ENCODE measurements at places on chromosomes 11 and 22.

DNA sequence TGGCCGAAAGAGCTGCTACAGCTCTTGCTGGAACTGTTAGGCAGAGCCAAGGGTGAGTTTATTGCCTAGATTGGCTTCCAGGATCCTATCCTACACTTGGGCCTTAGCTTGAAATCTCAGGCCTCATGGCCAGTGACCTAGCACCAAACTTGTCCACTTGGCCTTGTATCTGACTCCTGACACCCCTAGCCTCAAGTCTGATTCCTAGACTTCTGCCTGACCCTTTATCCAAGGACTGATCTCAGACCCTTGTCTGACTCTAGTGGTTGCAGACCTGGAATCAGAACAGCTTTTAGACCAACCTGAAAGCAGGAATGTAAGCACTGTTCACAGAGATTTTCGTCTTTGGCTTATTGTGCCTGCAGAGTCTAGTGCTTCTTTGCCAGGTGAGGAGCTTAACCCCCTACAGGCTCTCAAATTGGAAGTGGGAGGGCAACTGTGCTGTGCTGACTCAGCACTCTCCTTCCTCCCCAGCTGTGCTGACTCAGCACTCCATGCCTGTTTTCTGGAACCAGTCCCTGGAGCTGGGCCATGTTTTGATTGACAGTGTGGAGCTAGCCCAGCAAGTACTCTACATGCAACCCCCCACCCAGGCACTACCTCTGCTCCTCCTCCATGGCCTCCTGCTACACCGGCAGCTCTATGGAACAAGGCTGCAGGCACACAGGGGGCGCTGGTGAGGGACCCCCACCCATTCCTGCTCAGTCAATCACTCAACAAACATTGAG, 35.1 kb downstream of the RRP8 start:
- DNase-seq: peak; percentile 92

DNA sequence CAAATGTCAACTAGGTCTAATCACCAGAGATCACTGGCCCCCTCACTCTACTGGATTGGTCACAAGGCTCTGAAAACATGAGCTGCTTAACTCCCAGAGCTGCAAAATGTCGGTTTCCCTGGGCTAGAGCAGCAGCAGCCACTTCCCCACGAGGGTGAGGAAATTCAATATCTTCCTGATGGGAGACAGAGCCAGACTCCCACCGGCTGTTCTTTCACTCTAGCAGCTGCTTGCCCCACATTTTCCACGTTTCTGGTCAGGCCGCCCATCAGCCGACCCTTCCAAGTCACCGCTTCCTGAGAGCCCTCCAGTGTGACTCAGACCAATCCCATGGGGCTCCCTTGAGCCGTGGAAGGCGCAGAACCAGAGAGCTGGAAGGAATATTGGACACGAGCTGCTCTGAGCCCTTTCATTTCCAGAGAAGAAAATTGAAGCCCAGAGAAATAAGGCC, 227.0 kb downstream of the ADAMTS15 start:
- no peak for DNase-seq

DNA sequence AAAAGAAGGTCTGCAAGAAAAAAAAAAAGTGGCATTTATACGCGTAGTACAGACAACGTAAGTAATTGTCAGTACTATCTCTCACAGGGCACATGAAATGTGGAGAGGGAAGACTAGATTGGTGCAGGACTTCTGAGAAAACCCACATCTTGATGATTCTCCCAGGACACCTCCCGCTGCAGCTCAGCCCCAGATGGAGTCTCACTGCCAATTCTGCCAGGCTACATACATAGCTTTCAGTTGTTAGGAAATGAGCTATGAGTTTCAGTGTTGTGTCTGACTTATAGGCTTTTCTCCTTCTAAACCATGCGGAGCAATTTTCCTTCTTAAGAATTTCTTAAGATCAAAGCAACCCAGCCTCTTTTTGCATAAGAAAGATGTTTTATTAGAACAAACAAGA, 9.6 kb downstream of the OR5A2 start:
- no peak for DNase-seq

- DNase-seq: peak; percentile 84
Observed at GRCh38 chr11:59560702-59561473, 49.5 kb downstream of the OR4D9 start.

DNA sequence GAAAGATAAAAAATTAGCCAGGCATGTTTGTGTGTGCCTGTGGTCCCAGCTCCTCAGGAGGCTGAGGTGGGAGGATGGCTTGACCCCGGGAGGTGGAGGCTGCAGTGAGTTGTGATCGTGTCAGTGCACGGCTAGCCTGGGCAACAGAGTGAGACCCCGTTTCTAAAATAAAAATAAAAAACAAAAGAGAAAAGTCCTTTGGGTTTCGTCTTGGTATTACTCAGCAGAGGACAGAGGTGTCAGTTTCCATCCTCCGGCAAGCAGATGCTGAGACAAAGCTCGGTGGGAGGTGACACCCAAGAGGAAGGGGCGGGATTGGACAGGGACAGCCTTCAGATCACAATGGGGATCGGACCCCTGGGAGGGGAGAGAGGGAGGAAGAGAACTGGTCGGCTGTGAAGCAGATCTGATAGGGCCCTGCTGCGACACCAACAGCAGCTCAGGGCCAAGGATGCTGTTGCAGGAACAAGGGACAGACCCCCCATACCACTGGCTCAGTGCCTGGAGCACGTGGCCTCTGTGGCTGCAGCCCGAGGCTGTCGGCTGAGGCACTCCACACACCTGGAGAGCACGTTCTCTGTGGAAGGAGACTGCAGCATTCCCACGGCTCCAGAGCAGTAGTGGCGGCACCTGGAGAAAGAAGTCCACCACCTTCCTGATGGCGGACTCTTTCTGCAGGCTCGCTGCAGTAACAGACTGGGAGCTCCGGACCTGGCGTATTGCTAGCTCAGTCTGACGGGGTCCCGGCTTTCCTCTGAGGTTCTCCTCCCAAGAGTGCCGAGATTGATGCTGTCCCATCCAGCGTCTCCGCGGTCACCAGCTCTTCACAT, 5.2 kb upstream of the BID start:
- DNase-seq: peak; percentile 41

DNA sequence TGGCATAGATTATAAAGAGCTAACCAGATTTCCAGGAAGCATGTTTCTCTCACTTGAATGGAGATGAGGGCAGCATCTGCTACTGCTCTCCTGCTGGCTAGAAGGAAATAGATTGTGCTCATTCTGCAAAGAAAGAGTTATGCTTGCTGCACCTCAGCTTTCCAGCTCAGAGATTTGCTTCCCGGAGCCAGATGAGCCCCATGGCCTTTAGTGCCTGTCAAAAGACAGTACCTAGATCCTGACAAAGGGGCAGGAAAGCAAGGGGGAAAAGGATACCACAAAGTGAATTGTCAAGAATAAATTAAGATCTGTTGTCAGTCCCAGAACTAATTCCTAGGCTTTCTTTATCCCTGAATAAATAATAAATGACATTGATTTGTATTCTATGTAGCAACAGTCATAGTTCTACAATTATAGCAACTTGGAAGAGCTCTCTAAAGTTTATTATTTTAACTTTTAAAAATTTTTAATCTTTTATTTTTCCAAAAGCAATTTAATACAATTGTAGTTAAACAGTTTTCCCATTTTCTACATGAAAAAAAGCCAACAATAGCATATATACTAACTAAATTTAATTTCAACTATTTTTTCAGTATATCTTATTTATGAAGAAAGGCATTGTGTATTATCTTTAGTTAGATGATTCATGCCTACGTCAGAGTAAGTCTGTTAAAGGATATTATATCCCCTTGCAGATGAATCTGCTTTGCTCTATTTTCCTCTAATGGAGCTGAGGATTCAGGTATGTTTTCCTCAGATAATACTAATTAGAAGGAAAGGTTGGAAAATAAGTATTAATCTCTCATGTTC, 306.1 kb upstream of the DDI1 start:
- DNase-seq: no peak

- DNase-seq: no peak
Observed at GRCh38 chr22:20429254-20430100, 8.1 kb downstream of the SCARF2 start.

GRCh38 chr22:48192920-48193319, 1430.5 kb downstream of the TBC1D22A start:
- DNase-seq: no peak

DNA sequence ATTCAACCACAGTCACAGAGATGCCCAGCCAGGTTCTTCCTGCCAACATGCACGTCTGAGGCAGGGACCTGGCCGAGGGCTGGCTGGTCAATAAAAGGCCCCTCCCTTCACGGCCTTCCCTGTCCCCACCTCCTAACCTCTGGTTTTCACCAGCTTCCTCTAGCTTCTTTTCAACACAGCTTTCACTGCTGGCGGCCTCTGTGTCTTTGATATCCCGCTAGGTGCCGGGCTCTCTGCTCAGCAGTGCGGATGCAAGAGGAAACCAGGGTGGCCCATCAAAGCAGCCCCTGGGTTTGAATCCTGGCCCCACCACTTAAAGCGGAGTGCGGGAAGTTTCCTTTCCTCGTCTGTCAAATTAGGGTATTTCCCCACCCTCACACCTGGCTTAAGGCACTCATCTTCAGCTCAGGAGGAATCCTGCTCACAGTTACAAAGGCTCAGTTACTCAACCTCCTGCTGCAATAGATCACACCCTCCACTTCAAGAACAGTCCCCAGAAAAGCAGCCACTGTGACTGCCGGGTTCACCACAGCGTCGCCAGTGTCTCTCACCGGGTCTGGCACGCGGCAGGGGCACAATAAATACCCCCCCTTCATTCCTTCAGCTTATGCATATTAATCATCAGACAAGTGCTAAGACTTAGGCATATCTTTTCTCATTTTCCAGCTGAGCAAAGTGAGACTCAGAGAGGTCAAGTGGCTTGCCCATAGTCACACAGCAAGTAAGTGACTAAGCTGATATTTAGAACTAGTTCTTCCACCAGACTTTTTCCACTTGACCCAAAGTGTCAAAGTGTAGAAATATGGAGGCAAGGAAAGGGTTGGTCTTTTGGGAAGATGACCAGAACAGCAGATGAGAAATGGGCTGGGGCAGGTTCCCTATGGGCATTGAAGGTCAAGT, 45.7 kb downstream of the TXN2 start:
- DNase-seq: peak; percentile 87

GRCh38 chr22:36134182-36134581, 26.4 kb downstream of the APOL3 start:
- no peak for DNase-seq

- no peak for DNase-seq
Observed at GRCh38 chr22:40007853-40008710, 13.3 kb downstream of the FAM83F start.
